Activated naive CD8-positive, alpha-beta T cell treated with anti-CD3 and anti-CD28 coated beads, Interleukin-2, amount 10 ng/mL, durations not matched to agents 7 days and 5 days (primary cell): ENCODE measurements at places on chromosomes 11 and 22.

DNA sequence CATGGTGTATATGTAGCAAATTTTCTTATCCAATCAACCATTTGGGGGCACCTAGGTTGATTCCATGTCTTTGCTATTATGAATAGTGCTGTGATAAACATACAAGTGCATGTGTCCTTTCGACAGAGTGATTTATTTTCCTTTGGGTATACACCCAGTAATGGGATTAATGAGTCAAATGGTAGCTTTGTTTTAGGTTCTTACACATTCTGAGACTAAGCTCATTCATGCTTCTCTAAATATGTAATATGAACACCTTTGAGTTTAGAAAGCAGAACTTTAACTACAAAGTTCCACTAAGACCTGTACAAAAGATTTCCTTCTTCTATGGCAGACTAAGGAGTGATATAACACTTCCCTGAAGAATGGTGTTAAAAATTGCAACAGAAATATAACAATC lies 627.0 kb downstream of the KCNA4 start:
- DNase-seq, result no peak

- DNase-seq, result no peak
Measured at GRCh38 chr22:17601031-17601430, 27.5 kb downstream of the ATP6V1E1 start.

- DNase-seq, result no peak
Measured at GRCh38 chr11:63849691-63850090, 10.8 kb downstream of the MARK2 start.

DNA sequence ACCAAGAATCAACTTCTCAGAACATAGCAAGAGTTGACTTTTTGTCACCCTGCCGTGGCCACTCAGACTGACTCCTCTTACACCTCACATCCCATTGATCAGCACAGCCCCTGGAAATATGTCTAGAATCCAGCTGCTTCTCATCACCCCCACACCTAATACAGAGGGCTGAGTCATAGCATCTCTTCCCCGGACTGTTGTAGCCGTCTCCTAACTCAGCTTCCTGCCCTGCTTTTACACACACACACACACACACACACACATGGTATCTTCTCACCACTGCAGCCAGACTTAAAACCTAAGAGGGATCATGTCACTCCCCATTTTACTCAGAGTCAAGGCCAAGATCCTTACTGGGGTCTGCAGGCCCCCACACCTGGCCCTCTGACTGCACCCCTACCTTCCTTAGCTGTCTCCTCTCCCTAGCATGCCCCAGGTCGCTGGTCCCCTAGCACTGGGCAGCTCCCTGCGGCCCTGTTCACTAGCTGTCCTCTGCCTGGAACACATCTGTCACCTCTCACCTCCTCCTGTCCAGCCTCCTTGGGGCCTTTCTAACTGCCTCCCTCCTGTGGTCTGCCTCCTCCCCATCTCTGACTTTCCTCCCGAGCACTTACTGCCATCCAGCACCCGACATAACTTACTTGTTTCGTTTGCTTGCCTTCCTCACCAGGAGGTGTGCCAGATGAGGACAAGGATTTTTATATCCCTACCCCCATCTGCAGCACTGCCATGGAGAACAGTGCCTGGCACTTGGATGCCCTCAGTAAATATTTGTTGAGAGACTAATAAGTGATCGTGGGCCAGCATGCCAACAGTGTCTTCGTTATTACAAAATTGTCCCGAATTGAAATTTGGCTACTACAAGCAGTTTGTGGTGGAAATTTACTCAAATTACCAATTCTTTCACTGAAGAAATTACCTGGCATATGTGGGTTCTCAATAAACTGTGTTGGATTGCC lies 61.9 kb downstream of the BMAL1 start:
- DNase-seq, result no peak

- no peak for DNase-seq
Measured at GRCh38 chr11:131460931-131461330, 90.5 kb downstream of the NTM start.

GRCh38 chr11:32839308-32839707 lies 9.6 kb downstream of the PRRG4 start:
- DNase-seq, result no peak

DNA sequence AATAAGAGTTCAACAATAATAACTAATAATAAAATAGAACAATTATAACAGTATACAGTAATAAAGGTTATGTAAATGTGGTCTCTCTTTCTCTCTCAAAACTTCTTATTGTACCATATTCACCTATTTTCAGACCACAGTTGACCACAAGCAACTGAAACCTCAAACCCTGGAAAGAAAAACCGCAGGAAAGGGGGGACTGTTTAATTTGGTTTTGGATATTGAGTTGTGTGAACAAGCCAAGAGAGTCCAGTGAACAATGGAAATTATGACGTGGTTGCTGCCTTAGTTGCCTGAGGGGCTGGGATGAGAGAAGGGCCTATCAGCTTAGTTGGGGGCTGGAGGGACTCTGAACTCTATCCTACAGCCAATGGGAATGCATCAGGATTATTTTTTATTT lies 178.7 kb upstream of the POU2AF2 start:
- DNase-seq, result no peak

GRCh38 chr11:123406441-123407129 lies 23.5 kb upstream of the GRAMD1B start:
- DNase-seq, result no peak

DNA sequence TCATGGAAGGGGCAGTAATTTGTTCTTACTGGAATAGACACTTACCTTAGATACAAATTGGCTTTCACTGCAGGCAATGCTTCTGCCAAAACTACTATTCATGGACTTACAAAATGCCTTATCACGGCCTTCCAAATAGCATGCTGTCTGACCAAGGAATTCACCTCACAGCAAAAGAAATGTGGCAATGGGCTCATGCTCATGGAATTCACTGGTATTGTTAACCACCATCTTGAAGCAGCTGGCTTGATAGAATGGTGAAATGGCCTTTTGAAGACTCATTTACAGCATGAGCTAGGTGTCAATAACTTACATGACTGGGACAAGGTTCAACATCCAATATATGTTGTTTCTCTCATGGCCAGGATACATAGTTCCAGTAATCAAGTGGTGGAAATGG lies 21.9 kb downstream of the OR5B21 start:
- DNase-seq, result no peak

DNA sequence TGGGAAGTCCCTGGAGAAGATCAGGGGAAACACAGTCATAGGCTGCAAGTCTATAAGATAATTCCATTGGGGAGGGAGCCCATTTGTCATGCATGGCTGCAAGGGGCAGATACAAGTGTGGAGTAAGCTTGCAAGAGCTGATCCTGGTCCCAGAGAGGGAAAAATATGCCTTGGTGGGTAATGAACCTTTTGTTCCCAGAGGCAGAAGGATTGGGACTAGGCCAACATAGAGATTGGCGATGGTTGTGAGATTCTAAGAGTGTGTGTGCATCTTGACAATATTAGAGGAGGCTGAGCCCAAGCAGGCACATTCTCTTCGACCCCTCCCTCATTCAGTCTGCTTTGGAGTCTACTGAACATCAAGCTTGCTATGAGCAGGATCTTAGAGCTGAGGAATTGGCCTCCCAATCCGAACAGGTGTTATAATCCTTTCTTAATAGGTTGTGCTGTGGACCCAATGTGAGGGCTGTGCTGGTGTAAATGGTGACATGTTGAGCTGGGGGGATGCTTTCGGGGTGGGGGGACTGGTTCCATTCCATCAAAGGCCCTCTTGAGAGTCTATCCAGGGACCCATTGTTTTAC lies 18.4 kb downstream of the MIAT start:
- no peak for DNase-seq
